ENCODE measurements at places on chromosomes 7 and 10.

DNA sequence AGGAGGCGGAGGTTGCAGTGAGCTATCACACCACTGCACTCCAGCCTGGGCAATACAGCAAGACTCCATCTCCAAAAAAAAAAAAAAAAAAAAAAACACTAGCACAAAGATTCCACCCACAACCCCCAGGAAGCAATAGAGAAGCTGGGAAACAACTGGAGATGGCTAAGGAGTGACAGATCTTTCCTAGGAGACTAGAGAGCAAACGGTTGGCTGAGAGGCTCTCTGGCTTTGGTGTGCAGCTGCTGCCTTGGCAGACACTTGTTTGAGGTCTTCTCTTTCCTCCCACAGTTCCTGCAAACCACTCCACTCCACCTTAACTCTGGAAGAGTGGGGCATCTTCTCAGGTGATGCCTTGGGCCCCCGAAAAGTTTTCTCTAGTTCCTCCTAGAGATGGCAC lies 78.5 kb upstream of the LANCL2 start:
- DNase-seq, result no peak

DNA sequence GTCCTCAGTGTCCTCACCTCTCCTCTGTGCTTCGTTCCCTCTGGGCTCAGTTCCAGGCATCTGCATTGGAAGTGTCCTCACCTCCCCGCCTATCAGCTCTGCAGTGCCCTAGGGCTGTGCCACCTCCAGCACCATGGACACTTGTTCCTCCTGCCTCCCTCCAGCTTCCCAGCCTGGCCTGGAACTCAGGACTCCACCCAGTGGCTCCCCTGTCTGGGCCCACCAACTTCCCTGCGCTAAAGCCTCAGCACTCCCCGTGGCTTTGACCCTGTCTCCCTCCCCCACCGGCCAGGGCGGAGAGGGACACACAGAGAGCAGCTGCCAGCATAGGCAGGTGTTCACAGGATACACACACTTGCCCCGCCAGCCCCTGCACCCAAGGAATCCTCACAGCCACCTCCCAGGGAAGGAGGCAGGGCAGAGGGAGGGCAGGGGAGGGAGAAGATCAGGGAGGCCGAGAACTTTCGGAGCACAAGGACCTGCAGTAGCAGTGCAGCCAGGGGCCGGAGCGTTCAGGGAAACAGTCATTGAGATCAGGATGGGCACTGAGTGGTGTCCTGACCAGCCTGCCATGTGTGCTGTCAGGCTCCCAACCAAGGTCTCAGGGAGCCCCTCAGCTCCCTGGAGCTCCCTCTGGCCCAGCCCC lies 31.3 kb downstream of the ANXA8 start:
- DNase-seq, result no peak

DNA sequence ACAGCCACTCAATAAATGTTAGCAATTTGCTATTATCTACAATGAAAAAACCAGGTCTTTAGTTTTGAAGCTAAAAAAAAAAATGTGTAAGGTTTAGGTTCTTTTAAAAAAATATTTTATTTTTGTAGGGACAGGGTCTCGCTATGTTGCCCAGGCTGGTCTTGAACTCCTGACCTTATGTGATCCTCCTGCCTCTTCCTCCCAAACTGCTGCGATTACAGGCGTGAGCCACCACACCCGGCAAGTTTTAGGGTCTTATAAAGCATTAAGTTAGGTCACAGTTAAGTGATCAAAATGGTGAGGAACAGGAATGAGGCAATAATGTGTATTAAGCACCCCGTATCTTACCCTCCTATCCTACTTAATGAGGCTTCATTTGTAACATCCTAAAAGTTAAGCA lies 774 bp downstream of the SEM1 start:
- DNase-seq, result no peak

DNA sequence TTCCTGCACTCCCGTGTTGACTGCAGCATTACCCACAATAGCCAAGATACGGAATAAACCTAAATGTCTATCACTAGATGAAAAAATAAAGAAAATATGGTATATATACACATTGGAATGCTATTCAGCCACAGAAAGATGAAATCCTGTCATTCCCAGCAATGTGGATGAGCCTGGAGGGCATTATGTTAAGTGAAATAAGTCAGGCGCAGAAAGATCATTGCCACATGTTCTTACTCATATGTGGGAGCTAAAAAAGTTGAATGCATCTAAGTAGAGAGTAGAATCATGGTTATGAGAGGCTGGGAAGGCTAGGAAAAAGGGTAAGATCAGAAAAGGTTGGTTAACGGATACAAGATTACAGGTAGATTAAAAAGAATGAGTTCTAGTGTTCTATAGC lies 219.1 kb upstream of the MKI67 start:
- DNase-seq, result no peak

- no peak for DNase-seq
Measured at GRCh38 chr10:36157486-36157885, 515.4 kb upstream of the FZD8 start.

GRCh38 chr10:71882813-71883659 lies 32.0 kb upstream of the PSAP start:
- DNase-seq, result no peak

DNA sequence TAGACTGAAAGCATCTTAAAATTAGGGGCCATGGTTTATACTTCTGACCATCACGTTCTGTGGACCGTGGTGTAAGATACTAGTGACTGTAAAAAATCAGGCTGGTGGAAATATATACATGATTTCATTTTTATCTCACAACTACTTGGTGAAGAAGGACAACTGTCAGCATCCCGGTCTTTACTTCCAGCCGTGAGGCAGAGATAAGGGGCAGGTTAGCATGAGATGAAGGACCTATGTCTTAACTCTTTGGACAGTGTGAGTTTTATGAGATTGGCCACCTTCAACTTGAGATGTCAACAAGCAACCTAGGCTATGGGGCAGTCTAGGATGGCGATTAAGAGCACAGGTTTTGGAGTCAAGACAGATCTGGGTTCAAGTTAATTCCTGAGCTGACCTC lies 37.5 kb upstream of the FAM171A1 start:
- no peak for DNase-seq

DNA sequence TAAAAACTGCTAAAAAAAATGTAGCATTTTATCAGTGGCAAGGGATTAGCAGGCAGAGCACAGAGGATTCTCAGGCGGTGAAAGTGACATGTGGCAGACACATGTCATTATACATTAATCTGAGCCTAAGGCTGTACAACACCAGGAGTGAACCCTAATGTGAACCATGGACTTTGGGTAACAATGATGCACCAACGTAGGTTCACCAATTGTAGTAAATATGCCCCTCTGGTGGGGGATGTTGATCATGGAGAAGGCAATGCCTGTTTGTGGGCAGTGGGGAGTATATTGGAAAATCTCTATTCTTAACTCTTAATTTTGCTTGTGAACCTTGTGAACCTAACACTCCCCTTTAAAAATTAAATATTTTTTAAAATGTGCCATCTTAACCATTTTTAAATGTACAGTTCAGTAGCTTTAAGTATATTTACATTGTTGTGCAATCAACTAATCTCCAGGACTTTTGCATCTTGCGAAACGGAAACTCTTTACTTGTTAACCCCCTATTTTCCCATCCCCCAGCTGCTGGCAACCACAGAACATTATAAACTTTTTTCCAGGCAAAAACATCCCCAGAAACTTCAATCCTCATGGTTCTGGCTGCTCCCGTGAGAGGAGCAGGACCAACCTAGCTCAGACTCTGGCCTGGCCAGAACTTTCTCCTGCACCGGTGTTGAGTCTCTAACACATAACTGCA lies 29.9 kb downstream of the LRRC20 start:
- no peak for DNase-seq

DNA sequence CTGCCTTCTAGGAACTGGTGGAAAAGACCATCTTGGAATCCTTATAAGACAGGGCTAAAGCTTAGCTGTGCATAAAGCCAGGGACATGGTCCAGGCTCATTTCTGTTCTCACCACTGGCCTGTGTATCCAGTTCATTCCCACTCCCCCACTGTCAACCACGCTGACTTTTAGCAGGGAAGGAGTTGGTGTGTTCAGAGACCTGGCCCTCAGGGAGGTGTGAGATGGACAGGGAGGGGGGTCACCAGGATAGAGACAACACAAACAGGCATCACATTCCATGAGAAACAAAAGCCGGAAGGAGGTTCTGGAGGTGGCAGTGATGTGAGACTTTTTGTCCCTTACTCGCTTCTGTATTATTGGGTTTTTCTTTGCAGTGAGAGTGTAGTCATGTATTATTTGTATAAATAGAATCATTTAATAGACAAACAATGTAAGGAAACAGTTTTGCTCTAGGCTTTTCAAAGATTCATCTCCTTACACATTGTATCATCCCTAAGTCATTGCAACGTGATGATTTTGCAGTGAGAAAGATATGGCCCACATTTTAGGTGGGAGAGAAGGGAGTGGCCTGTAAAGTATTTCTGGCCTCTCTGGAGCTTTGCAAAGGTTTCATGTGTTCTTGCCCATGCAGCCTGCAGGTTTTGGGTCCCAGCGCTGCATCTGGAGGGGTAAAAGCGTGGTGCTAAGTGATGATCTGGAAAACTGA lies 52.0 kb downstream of the EEPD1 start:
- DNase-seq, result no peak

GRCh38 chr10:110918643-110919348 lies at the start of gene BBIP1:
TSS of gene BBIP1 (minus strand) at chr10:110919180. CDS start at chr10:110918157, 1,023 bp downstream.
- DNase-seq, result peak; percentile 95

DNA sequence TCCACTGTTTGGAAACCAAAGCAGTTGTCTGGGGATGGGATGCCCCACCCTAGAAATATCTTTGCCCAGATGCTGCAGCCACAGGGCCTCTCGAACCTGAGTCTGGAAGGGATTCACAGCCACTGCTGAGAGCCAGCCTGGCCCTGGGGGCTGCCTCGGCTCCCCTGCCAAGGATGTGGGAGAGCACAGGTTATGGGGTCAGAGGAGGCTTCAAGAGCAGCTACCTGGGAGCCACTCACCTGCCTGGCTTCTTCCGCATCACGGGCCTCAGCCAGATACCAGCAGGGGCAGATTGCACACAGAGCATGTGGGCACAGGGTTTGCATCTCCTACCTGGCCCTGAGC lies 5.4 kb upstream of the PWWP2B start:
- DNase-seq, result no peak

DNA sequence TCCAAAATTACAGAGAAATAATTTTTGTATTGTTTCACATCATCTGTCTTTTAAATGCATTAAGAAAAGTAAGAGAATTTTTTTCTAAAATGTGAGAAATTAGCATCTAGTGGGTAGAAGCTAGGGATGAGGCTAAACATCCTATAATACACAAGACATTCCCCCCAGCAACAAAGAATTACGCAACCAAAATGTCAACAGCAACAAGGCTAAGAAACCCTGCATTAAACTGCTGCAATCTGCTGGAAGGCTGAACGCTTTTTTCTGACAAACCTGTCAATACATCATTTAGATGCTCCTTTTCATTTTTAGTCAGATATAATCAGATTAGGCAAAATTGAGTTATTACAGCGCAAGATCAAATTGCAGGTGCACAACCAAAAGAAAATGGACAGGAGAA lies 162.2 kb downstream of the C1GALT1 start:
- DNase-seq, result no peak

DNA sequence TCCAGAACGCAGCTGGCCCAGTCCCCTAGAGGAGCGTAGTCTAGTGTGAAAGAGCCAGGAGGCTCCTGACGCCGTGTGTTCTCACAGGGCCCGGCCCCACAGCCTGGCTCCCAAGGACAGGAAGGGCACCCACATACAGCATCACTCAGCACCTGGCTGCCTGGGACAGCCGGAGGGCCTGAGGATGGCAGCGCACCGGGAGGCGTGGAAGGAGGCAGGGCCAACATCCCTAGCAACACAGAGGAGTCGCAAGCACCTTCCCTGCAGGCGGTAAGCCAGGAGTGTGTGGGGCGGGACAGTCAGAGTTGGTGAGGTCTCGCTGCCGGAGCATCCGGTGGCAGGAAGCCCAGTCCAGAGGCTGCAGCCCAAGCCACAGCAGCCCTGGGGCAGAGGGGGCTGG lies 125.8 kb downstream of the MAD1L1 start:
- no peak for DNase-seq

DNA sequence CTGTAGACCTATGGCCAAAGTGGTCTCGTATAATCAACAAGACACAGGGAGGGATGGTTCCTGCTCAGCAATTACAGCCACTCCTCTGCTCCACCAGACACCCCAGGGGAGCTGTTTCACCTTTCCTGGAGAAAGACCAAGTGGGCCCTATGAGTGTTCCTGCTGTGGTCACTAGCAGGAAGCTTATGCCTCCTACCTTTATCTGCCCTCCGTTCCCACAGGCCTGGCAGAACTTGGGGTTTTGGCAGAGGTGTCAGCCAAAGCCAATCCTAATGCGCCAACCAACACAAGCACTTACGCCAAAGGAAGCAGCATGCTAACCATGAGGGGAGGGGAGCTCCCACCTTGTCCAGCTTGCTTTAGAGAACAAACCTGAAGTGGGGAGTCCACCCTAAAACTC lies 31.2 kb downstream of the XPNPEP1 start:
- no peak for DNase-seq

DNA sequence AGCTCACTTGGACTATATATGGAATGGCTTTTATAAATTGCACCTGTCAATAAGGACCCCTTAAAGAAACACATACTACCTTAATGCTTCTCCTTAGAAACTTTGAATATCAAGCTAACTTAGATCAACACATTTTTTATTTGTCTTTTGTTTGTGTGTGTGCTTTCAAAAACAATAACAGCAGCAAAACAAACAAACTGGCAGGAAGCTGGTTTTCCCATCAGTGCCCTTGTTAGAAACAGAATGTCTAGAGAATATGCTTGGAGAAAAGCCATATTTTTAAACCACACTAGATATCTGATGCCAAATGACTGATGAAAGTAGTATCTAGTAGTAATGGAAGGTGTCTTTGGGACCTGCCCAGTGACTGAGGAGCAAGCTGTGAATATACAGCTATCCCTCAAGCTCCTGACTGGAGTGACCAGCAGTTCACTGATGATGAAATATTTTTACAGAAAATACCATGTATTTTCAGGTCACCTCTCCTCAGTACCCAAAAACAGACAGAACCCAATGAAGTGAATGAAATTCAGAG lies 1.0 kb downstream of the PDE1C start:
- DNase-seq, result no peak

DNA sequence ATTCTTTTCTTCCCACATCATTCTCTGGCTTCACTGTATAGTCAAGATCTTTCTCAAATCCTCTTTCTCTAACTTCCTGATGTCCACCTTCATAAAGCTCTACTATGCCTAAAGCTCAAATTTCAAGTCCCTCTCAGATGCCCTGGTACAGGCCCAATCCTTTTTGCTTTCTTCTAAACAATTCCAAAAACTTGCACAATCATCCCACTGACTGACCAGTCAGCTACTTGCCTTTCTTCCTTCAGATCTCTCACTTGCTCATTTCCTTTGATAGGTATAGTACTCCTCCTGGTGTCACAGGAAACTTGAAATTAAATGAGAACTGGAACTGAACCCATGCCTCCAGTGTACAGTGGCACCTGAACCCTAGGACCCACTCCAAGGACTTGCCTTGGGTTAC lies 18.2 kb downstream of the SEC31B start:
- DNase-seq, result no peak

DNA sequence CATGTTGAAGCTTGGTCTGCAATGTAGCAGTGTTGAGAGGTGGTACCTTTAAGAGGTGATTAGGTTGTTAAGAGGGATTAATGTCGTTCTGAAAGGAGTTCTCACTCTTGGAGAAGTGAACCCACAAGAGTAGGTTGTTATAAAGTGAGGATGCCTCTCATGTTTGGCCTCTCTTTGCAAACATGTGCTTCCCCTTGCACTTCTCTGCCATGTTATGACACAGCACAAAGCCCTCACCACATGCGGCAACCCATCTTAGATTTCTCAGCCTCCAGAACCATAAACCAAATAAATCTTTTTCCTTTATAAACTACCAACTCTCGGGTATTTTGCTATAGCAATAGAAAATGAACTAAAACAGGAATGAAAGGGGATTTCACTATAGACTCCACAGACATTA lies 66.3 kb downstream of the KMT2C start:
- no peak for DNase-seq

Measured in GOT3 (cell line).